ENCODE measurements at places on chromosomes 13 and 19. TPM values are rescaled to one million over a fixed set of nuclear protein-coding genes. Genes with fewer than 3 reads are reported as not detected.

DNA sequence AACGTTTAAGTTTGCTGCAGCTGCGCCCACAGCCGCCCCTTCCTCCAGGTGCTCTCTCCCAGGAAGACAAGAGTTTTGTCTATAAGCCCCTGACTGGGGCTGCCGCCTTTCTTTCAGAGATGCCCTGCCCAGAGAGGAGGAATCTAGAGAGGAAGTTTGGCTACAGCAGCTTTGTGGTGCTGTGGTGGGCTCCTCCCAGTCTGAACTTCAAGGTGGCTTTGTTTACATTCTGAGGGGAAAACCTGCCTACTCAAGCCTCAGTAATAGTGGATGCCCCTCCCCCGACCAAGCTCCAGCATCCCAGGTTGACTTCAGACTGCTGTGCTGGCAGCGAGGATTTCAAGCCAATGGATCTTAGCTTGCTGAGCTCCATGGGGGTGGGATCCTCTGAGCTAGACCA, 6.4 kb upstream of the ERICH6B start:
- peaks cover 34% of the 10 kb centered on the region for H3K27me3 ChIP-seq
- DNase-seq: peak; percentile 5
- no peak overlapping the region for H3K27ac ChIP-seq
- no peaks in the 10 kb centered on the region for H3K4me1 ChIP-seq

- DNase-seq: no peak
- no peaks in the 10 kb centered on the region for H3K36me3 ChIP-seq
- H3K27ac ChIP-seq: no peak overlapping the region
- H3K27me3 ChIP-seq: peaks cover 8% of the 10 kb centered on the region
- no peak overlapping the region for H3K4me3 ChIP-seq
Observed at GRCh38 chr19:5191091-5191490, 149.5 kb downstream of the PTPRS start.

DNA sequence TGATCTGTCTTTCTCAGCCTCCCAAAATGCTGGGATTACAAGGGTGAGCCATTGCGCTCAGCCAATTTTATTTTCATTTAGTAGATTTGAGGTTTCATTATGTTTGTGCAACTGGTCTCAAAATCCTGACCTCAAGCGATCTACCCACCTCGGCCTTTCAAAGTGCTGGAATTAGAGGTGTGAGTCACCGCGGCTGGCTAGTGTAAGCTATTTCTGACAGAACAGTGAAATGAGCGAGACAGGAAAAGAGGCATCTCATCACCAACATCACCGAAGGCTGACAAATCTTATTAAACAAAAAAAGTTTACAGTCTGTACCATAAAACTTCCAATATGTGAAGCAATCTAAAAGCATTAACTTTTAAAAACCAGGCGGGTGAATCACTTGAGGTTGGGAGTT, 12.2 kb upstream of the ZNF888 start:
- H3K36me3 ChIP-seq: peaks cover 58% of the 10 kb centered on the region
- peak; percentile 50 for DNase-seq
- H3K4me3 ChIP-seq: no peak overlapping the region
- no peaks in the 10 kb centered on the region for H3K27me3 ChIP-seq
- H3K27ac ChIP-seq: no peak overlapping the region

- H3K36me3 ChIP-seq: no peaks in the 10 kb centered on the region
- H3K4me3 ChIP-seq: no peak overlapping the region
- peaks cover 2% of the 10 kb centered on the region for H3K27me3 ChIP-seq
- no peaks in the 10 kb centered on the region for H3K4me1 ChIP-seq
Observed at GRCh38 chr19:13068085-13068846, 34.4 kb downstream of the LYL1 start.

- H3K36me3 ChIP-seq: no peaks in the 10 kb centered on the region
- no peak overlapping the region for H3K27ac ChIP-seq
- no peak for DNase-seq
- no peak overlapping the region for H3K4me3 ChIP-seq
- H3K27me3 ChIP-seq: peaks cover 2% of the 10 kb centered on the region
Observed at GRCh38 chr19:21709464-21709863, 57.9 kb downstream of the ZNF100 start.

GRCh38 chr13:44814836-44815235, 174.4 kb downstream of the NUFIP1 start:
- DNase-seq: no peak
- no peak overlapping the region for H3K27ac ChIP-seq
- H3K4me1 ChIP-seq: peaks cover 20% of the 10 kb centered on the region
- no peak overlapping the region for H3K4me3 ChIP-seq

DNA sequence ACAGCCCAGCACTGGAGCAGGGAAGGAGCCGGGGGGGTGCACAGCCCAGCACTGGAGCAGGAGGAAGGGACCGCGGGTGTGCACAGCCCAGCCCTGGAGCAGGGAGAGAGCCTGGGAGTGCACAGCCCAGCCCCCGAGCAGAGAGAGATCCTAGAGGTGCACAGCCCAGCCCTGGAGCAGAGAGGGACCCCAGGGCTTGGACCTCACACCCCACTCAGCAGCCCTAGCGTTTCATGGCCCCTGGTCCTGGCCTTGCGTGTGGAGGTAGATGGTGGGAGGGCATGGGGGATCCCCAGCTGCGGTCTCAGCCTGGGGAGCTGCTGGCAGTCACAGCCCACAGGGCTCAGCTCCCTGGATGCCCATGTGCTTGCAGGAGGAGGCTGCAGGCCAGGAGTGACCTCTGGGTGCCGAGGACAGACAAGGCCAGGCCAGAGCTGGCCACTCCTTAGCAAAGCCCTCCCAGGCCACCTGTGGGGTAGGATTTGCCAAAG, 25.1 kb downstream of the GAS6 start:
- no peak for DNase-seq
- no peak overlapping the region for H3K27ac ChIP-seq
- H3K36me3 ChIP-seq: no peaks in the 10 kb centered on the region
- peaks cover 15% of the 10 kb centered on the region for H3K4me1 ChIP-seq

- no peak overlapping the region for H3K4me3 ChIP-seq
- peaks cover 34% of the 10 kb centered on the region for H3K4me1 ChIP-seq
- H3K27ac ChIP-seq: no peak overlapping the region
- no peaks in the 10 kb centered on the region for H3K27me3 ChIP-seq
- no peaks in the 10 kb centered on the region for H3K36me3 ChIP-seq
- DNase-seq: no peak
Observed at GRCh38 chr13:46562152-46562551, 9.2 kb downstream of the LRCH1 start.

DNA sequence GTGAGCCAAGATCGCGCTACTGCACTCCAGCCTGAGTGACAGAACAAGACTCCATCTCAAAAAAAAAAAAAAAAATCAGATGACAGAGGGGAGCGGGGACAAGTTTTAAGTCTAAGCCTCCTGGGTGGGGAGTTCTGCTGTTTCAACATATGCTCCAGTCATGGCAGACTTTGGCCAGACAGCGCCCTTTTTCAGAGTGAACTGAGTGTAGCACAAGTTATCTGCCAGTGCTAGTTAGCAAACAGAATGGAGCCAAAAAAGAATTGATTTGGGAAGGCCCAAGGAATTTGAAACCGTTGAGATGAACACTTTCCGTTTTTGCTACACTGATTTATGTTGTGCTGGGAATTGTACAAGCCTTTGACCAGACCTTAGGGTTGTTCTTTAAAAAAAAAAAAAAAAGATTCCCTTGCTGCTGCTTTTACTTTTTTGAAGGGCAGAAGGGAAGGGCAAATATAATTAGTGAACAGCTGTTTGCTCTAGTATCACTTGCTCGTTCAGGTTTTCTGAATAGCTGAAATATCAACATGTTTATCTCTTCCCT, 5.7 kb downstream of the ACTN4 start:
- peaks cover 37% of the 10 kb centered on the region for H3K36me3 ChIP-seq
- H3K4me1 ChIP-seq: peaks cover 85% of the 10 kb centered on the region
- no peak for DNase-seq
- H3K27me3 ChIP-seq: peaks cover 11% of the 10 kb centered on the region
- H3K27ac ChIP-seq: no peak overlapping the region

DNA sequence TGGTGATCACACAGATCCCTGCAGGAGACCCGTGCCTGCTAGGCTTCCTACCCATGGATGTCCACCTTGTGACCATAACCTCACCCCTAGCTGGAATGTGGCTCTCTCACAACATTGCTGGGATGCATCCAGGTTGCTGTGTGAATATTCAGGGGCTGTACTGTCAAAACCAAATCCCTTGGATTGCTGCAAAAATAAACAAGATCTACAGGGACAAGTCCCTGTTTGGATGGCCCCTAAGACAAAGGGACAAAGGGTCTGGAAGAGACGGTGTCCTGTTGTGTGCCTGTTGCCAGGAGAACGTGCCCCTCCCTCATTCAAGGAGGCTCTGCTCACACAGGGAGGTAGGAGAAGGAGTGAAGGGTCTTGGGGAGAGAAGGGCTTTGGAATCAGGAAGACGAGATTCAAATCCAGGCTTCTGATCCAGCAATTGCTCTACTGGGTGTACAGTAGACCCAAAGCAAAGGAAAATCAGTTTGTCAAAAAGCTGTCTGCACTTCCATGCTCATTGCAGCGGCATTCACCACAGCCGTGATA, 89.2 kb upstream of the WASF3 start:
- no peak overlapping the region for H3K27ac ChIP-seq
- no peak for DNase-seq
- H3K4me3 ChIP-seq: no peak overlapping the region
- H3K36me3 ChIP-seq: no peaks in the 10 kb centered on the region
- no peaks in the 10 kb centered on the region for H3K4me1 ChIP-seq

- no peak overlapping the region for H3K4me3 ChIP-seq
- H3K27ac ChIP-seq: peak overlapping the region; percentile 74
- H3K4me1 ChIP-seq: peaks cover 7% of the 10 kb centered on the region
- no peak for DNase-seq
Observed at GRCh38 chr19:18073197-18073596, 13.5 kb downstream of the IL12RB1 start.

- H3K27me3 ChIP-seq: peaks cover 3% of the 10 kb centered on the region
- no peaks in the 10 kb centered on the region for H3K4me1 ChIP-seq
- no peak overlapping the region for H3K4me3 ChIP-seq
- no peak overlapping the region for H3K27ac ChIP-seq
Observed at GRCh38 chr13:37085606-37086005, 19.9 kb downstream of the CSNK1A1L start.

DNA sequence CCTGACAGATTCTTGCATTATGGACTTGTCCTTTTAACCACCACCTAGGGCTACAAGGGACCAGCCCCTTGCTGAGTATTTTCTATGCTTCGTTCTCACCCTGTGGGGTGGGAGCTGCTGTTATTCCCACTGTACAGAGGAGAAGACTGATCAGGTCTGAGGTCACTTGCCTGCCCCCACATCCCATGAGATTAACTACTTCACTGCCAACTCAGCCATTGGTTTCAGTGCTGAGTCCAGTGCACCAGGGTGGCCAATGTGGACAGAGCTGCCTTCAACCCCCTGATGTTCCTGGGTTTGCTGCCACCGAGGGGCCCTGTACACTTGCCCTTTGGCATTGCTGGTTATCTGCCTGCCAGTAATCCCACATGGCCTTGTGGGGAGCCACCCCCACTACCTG, 6.9 kb downstream of the PRKACA start:
- peaks cover 36% of the 10 kb centered on the region for H3K4me1 ChIP-seq
- DNase-seq: no peak
- no peak overlapping the region for H3K4me3 ChIP-seq
- peak overlapping the region; percentile 23 for H3K27ac ChIP-seq
- H3K36me3 ChIP-seq: no peaks in the 10 kb centered on the region

DNA sequence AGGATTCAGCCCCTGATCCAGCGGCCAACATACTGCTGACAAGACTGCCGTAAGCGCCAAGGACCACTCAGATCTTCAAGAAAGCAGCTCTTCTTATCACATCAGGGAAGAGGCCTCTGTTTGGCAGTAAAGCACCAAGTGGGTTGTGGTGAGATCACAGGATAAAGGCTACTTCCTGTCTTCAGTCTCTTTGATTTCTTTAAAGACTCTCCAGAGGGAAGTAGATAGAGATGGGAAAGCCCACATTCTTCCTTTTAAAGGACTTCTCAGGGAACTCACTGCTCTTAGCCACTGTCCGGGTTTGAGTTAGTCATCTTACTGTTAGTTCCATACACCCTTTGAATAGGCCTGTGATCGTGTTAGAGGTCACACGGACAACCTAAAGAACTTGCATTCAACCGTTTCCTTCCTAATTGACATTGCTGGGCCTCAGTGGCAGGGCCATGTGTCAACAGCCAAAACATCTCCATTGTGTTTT, 47.2 kb upstream of the POMP start:
- peak; percentile 28 for DNase-seq
- peaks cover 20% of the 10 kb centered on the region for H3K4me1 ChIP-seq
- peak overlapping the region; percentile 25 for H3K27ac ChIP-seq

GRCh38 chr19:9189535-9189934, 10.8 kb downstream of the OR7D2 start:
- no peak overlapping the region for H3K4me3 ChIP-seq
- H3K36me3 ChIP-seq: no peaks in the 10 kb centered on the region
- no peaks in the 10 kb centered on the region for H3K4me1 ChIP-seq

DNA sequence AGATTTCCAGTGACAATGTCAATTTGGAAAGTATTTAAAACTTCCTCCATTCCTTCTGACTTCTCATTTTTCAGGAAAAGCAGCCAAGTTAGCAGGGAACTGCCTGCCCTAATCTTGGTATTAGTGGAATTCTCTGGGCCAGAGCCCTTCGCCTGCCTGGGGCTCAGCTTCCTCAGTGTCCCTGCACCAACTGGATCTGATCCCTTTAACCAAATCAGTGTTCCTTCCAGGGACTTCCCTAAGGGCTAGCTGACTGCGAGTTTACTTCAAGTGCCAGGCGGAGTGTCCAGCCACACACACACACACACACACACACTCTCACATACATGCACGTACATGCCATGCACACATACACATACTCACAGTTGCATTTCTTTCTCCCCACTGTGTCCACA, 20.0 kb downstream of the RAB20 start:
- no peak for DNase-seq
- peaks cover 4% of the 10 kb centered on the region for H3K36me3 ChIP-seq
- no peaks in the 10 kb centered on the region for H3K27me3 ChIP-seq

DNA sequence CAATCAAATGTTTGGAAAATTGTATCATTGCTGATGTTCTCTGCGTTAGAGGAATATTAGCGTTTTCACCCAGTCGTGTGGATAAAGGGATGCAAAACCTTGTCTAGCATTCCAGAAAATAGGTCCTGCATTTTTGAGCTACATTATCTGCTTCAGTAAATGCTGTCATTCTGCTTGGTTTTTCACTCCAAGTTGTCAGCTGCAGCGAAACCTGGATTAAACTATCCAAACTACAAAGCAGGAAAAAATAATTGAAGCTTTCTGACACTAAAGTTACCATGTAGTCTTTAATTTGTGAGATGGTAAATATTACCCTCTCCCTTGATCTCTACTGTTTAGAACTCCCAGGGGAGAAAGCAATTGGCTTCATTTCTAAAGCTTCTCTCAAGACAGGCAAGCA, 1795.5 kb upstream of the PRR20A start:
- H3K27me3 ChIP-seq: no peaks in the 10 kb centered on the region
- no peak overlapping the region for H3K27ac ChIP-seq
- no peaks in the 10 kb centered on the region for H3K36me3 ChIP-seq
- H3K4me3 ChIP-seq: no peak overlapping the region

The SPTBN4 gene
- 2.3 TPM for total RNA-seq

The TMEM150B gene
- not detected for total RNA-seq

The PRTN3 gene
- not detected for total RNA-seq

The FAM124A gene
- 0.07 TPM for total RNA-seq

The CYP4F2 gene
- 0.18 TPM for total RNA-seq

The LILRB1 gene
- total RNA-seq: 1.2 TPM

The MEF2B gene
- 1.4 TPM for total RNA-seq

The F7 gene
- total RNA-seq: 0.20 TPM

The DNASE2 gene
- 26.1 TPM for total RNA-seq
